Keratinocyte (primary cell): ENCODE measurements at places on chromosomes 1 and 21.

DNA sequence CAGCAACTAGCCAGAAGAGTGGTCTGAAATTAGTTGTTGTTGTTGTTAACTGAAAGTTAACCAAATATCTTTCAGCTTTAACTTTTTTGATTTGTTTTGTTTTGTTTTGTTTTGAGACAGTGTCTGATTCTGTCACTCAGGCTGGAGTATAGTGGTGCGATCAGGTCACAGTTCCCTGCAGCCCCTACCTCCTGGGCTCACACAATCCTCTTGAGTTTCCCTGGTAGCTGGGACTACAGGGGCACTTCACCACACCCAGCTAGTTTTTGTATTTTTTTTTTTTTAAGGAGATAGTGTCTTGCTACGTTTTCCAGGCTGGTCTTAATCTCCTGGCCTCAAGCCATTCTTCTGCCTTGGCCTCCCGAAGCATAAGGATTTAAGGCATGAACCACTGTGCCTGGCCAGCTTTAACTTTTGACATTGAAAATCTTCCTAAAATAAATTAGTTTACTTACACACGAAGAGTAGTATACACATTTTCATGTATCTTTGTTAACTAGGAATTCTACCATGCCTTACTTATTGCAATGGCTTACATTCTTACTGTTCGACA lies 45.0 kb downstream of the GNG12 start:
- DNase-seq = no peak
- no peaks in the 10 kb centered on the region for H3K27me3 ChIP-seq
- H3K4me1 ChIP-seq = peaks cover 43% of the 10 kb centered on the region
- no peaks in the 10 kb centered on the region for H3K36me3 ChIP-seq

DNA sequence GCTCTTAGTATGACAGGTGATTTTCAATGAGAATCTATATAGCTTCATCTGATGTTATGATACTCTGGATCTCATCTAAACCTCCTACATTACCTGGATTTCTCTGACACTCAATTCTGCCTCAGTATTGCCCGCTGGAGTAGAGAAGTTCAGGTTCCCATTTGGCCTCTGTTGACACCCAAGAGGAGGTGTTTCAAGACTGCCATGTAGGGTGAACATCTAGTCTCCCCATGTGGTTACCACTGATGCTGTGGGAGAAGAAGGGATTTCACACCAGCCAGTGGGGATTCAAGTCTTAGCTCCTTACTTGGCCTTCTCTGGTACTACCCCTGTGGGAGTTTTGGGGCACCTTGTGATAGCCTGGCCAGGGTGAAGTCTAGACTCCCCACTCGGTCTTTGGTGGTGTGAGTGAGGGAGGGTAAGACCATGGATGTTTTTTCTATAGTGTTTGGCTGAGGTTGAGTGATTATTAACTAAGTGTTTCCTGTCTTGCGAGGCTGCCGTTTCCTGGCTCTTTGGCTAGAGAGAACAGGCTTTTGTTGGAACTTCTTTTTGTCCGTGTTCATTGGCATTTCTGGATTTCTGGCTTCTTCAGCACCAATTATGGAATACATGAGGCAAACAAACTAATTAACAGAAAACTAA lies 90.7 kb downstream of the RHOU start:
- H3K27me3 ChIP-seq = peaks cover 18% of the 10 kb centered on the region
- no peaks in the 10 kb centered on the region for H3K36me3 ChIP-seq
- H3K27ac ChIP-seq = no peak overlapping the region
- H3K4me1 ChIP-seq = peaks cover 5% of the 10 kb centered on the region

- H3K27me3 ChIP-seq = no peaks in the 10 kb centered on the region
- no peak for DNase-seq
- H3K4me3 ChIP-seq = no peak overlapping the region
- H3K36me3 ChIP-seq = peaks cover 20% of the 10 kb centered on the region
- H3K27ac ChIP-seq = no peak overlapping the region
Measured at GRCh38 chr1:1254667-1254998, 8.1 kb upstream of the C1QTNF12 start.

DNA sequence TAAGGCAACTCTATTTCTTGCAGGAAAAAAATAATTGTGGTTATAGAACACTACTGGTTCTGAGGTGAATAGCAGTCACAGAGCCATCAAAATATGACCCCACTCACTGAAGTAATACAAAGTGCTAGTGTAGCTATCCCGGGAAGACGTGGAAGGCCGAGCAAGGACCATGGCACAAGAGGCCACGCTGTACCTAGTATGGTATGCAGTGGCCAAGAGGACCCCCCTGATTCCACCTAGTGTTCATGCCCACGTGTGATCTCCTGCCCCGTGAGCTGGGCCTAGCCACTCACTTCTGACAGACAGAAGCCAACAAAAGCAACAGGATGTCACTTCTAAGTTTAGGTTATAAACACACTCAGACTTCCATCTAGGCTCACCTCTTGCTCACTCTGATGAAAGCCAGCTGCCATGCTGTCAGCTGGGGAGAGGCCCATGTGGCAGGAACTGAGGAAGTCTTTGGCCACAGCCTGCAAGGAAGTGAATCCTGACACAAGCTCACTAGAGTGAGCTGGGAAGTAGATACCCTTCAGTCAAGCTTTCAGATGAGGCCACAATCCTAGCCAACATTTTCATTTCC lies 21.7 kb upstream of the LSS start:
- H3K4me1 ChIP-seq = no peaks in the 10 kb centered on the region
- peaks cover 37% of the 10 kb centered on the region for H3K36me3 ChIP-seq
- no peak for DNase-seq
- H3K27me3 ChIP-seq = no peaks in the 10 kb centered on the region
- no peak overlapping the region for H3K27ac ChIP-seq
- H3K4me3 ChIP-seq = no peak overlapping the region

GRCh38 chr1:66553846-66554245 lies 19.9 kb downstream of the SGIP1 start:
- H3K4me1 ChIP-seq = peaks cover 11% of the 10 kb centered on the region
- H3K27me3 ChIP-seq = no peaks in the 10 kb centered on the region
- H3K36me3 ChIP-seq = no peaks in the 10 kb centered on the region
- H3K4me3 ChIP-seq = no peak overlapping the region
- no peak for DNase-seq

DNA sequence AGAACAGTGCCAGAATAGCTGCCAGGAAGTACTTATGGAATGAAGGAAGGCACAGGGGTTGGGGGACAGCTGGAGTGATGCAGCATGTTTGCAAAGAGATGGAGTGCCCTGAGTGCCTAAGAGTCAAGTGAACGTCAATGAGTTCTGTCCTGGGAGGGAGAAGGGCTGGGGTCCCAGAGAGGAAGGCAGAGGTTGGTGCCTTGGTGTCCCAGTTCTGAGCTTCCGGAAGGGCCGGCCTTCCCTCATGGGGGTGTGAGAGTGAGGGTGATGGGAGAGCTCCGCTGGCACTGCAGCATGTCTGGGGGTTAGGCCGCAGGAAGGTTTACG lies 17.6 kb downstream of the NES start:
- H3K4me3 ChIP-seq = no peak overlapping the region
- H3K27ac ChIP-seq = no peak overlapping the region
- no peak for DNase-seq
- H3K27me3 ChIP-seq = peaks cover 33% of the 10 kb centered on the region

DNA sequence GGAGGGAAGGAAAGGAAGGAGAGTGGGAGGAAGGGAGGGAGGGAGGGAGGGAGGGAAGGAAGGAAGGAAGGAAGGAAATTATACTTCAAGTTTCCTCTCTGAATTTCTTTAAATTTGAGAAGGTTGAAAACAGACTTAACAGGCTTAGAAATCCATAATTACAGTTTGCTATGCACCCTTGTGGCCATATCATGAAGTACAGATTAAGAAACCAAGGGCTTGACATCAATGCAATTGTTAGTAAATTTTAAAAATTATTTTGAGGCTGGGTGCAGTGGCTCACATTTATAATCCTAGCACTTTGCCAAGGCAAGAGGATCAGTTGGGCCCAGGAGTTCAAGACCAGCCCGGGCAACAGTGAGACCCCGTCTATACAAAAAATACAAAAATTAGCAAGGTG lies 14.4 kb downstream of the ANP32E start:
- H3K27ac ChIP-seq = no peak overlapping the region
- no peaks in the 10 kb centered on the region for H3K4me1 ChIP-seq
- peaks cover 10% of the 10 kb centered on the region for H3K36me3 ChIP-seq

DNA sequence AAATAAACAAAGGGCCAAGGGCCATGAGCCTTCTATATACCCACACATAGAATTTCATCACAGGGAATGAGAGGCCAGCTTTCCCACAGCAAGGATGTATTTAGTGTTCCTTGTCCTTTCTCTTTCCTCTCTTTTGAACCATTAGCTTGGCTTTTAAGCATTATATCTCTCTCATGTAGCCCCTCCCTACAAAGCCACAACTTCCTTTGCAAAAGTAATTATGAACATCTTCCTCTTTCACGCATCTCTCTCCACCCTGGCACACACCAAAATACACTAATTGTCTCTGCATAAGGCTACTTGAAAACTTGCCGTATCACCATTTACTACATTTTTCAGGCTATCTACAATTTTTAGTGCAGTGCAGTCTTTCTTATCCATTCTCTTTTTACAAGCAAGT lies 1.9 kb upstream of the AK5 start:
- H3K4me3 ChIP-seq = no peak overlapping the region
- DNase-seq = no peak
- no peaks in the 10 kb centered on the region for H3K36me3 ChIP-seq
- H3K4me1 ChIP-seq = peaks cover 9% of the 10 kb centered on the region
- peaks cover 36% of the 10 kb centered on the region for H3K27me3 ChIP-seq

DNA sequence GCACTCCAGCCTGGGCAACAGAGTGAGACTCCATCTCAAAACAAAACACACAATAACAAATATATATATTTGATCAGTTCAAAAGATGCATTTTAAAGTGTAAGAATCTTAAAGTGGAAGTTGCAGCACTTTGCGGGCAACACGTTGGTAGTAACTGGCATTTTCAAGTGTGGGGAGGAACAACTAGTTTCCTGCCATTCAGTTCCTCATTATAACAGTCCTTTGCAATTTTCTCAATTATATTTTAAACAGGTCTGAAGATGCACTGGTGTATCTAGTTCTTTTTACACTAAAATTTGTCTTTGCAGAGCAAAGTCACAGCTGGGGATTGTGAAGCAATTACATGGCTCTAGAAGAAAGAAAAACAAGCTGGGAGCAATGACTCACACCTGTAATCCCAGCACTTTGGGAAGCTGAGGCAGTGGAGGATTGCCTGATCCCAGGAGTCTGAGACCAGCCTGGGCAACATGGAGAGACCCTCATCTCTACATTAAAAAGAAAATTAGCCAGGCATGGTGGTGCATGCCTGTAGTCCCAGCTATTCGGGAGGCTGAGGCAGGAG lies 25.3 kb downstream of the RRAGC start:
- H3K27ac ChIP-seq = no peak overlapping the region
- no peak for DNase-seq
- H3K4me1 ChIP-seq = no peaks in the 10 kb centered on the region
- no peaks in the 10 kb centered on the region for H3K36me3 ChIP-seq
- no peak overlapping the region for H3K4me3 ChIP-seq

- no peaks in the 10 kb centered on the region for H3K27me3 ChIP-seq
- H3K36me3 ChIP-seq = no peaks in the 10 kb centered on the region
- H3K4me3 ChIP-seq = no peak overlapping the region
- DNase-seq = no peak
- H3K27ac ChIP-seq = no peak overlapping the region
Measured at GRCh38 chr1:37360011-37360410, 114.4 kb upstream of the ZC3H12A start.

GRCh38 chr1:211638246-211638645 lies 37.2 kb downstream of the NEK2 start:
- peaks cover 12% of the 10 kb centered on the region for H3K27me3 ChIP-seq
- no peak overlapping the region for H3K27ac ChIP-seq
- H3K4me3 ChIP-seq = no peak overlapping the region

DNA sequence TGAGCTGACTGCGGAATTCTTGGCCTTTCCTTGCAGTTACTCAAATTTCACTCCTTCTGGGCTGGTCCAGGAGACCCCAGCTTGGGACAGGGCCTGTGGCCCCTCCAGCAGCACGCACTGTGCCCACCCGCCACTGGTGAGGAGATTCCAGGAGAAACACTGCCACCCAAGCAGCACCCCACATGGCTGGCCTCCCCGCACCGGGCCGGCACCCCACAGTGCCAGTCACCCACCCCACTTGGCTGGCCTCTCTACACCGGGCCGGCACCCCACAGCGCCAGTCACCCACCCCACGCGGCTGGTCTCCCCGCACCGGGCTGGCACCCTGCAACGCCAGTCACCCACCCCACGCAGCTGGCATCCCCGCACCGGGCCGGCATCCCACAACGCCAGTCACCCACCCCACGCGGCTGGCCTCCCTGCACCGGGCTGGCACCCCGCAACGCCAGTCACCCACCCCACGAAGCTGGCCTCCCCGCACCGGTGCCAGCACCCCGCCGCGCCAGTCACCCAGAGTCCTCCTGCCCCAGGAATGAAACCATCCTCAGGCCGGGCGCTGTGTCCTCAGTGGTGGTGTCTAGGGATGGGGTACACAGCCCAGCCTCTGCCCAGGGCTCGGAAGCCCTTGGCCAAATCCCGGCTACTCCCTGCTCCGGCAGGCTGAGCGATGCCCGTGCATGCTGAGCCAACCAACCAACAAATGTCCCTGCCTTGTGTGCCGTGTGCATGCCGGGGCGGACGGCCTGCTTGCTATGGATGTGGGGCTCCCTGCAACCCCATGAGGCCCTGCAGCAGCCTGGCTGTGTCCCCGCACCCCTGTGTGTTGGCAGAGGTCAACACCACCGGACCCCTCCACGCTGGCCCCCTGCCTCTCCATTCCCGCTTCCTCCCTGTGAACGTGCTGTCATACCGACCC lies 38.6 kb upstream of the TSPEAR start:
- H3K4me1 ChIP-seq = peaks cover 53% of the 10 kb centered on the region
- H3K27ac ChIP-seq = peak overlapping the region; percentile 58

DNA sequence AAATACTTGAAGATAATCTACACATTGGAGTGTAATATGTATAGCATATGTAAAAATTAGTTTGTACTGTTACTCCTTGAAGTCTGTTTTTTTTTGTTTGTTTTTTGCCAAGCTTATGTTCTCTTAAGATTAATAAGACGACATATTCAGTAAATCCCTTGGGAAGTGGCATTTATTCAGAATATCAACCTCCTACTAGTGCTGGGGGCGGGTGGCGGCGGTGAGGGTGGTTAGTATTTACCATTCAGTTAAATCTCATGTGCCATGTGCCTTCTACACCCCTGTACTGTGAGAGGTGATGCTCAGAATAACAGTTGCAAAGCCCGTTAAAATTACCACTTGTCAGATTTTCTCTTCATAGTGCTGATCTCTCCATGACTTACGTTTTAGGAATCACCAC lies 3.0 kb downstream of the BACH1 start:
- H3K27ac ChIP-seq = peak overlapping the region; percentile 100
- DNase-seq = no peak
- no peaks in the 10 kb centered on the region for H3K36me3 ChIP-seq

DNA sequence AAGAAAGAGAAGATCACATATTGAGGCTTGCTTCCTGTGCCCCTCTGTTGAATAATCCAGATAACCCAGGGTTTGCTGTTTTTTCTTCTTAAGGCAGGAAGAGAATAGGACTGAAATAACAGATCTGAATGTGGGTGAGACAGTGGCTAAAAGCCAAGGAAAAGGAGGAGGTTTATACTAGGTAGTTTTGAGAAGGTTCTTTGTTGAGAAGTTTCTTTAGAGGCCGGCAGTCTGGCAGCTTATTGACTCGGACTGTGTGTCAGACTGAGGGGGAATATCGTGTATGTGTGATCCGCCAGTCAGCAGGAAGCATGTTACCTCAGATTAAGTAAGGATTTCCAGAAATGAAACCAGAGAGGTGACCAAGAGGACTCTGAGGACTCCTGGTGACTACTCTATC lies 119.8 kb downstream of the PLA2G4A start:
- no peak overlapping the region for H3K27ac ChIP-seq
- peaks cover 11% of the 10 kb centered on the region for H3K4me1 ChIP-seq
- H3K4me3 ChIP-seq = no peak overlapping the region
- DNase-seq = no peak
- H3K27me3 ChIP-seq = no peaks in the 10 kb centered on the region
- no peaks in the 10 kb centered on the region for H3K36me3 ChIP-seq

- DNase-seq = no peak
- H3K36me3 ChIP-seq = peaks cover 8% of the 10 kb centered on the region
Measured at GRCh38 chr1:24535021-24535424, 20.9 kb upstream of the NCMAP start.
